ENCODE measurements at places on chromosomes 12 and 14.

DNA sequence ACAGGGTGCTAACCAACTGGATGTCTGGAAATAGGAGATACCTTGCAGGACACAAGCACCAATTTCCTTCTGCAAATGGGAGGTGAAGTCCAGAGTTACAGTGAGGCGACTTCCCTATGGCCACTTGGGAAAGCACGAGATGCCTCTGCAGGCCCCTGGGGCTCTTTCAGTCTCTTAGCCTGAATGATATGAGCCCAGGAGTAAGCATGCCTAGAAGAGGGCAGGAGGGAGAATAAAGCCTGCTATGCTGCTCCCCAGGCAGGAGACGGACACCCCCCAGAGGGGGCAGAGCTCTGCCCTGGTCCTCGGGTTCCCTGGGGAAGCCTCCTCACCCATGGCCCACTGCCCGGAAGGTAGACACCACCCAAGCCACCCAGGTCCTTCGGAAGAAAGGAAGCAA, 105.1 kb downstream of the GCH1 start:
- DNase-seq = no peak

DNA sequence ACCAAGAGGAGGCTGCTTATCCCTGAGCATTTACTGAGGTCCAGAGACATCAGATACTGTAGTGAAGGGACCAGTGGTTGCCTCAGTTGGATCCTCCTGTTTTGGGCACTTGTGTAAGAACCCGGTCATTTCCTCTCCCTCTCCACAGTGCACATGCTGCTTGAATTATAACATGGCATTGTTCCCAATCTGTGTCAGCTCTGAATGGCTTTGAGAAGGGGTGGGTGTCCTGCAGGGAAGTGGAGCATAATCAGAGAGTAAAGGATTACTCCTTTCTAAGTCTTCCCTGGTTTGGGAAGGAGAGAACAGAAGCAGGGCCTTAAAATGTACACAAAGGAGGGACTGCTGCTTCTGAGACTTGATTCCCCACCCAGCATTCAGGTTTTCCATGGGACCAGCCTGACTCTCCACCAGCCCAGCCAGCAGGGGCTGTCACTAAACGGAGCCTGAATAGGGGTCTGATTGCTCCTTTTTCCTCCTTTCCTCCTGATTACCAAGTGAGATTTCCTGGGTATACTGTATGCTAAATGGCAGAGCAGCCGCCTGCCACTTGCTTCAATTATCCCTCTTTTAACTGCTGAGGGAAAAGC, 78.4 kb downstream of the NRXN3 start:
- no peak for DNase-seq

- no peak for DNase-seq
Observed at GRCh38 chr12:38158428-38159091, 158.0 kb upstream of the ALG10B start.

GRCh38 chr12:24229031-24229700, 279.7 kb upstream of the SOX5 start:
- no peak for DNase-seq

DNA sequence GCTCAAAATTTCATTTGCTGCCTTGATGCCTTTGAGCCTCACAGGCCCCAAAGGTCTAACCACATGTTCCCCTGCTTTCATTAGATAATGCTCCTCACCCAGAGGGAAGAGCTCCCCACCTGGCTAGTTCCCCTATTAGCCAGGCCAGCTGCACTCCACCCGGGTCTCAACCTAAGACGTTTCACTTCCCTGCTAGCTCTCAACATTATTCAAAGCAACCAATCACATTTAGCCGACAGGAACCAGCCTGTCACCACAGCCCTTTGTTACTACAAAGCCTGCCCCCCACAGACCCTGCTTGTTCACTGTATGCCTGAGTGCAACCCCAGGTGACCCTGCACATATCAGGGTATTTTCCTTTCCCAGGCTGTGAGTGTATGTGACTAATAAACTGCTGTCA, 78.6 kb downstream of the SLC15A5 start:
- DNase-seq = no peak

- no peak for DNase-seq
Observed at GRCh38 chr12:130813949-130814348, 25.1 kb downstream of the STX2 start.

- peak; percentile 7 for DNase-seq
Observed at GRCh38 chr12:123389560-123390351, 5.8 kb downstream of the KMT5A start.

- no peak for DNase-seq
Observed at GRCh38 chr14:103943673-103944072, 1.3 kb upstream of the RD3L start.

- no peak for DNase-seq
Observed at GRCh38 chr12:103011974-103012763, 54.7 kb downstream of the ASCL1 start.

- DNase-seq = peak; percentile 40
Observed at GRCh38 chr12:56629459-56630179, 507 bp downstream of the BAZ2A start.

- no peak for DNase-seq
Observed at GRCh38 chr14:101917413-101918017, 46.9 kb upstream of the DYNC1H1 start.

DNA sequence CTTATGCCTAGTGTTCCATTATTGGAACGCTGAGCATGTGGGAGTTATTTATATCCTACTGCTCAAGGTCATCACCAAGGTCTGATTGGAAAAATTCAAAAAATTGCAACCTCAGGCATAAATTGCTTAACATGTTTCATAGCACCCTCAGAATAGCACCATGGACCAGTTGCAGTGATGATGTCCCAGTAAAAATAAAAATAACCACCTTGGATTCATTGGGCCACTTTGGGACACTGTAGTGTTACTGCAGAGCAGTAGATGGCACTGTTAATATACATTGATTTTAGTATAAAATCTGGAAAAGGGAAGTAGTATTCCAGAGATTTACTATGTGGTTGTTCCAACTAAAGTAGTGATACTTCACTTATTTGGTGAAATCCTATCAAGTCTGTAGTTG, 31.0 kb upstream of the PTCSC3 start:
- no peak for DNase-seq

GRCh38 chr12:111188436-111188835, 180.5 kb downstream of the PHETA1 start:
- DNase-seq = no peak

DNA sequence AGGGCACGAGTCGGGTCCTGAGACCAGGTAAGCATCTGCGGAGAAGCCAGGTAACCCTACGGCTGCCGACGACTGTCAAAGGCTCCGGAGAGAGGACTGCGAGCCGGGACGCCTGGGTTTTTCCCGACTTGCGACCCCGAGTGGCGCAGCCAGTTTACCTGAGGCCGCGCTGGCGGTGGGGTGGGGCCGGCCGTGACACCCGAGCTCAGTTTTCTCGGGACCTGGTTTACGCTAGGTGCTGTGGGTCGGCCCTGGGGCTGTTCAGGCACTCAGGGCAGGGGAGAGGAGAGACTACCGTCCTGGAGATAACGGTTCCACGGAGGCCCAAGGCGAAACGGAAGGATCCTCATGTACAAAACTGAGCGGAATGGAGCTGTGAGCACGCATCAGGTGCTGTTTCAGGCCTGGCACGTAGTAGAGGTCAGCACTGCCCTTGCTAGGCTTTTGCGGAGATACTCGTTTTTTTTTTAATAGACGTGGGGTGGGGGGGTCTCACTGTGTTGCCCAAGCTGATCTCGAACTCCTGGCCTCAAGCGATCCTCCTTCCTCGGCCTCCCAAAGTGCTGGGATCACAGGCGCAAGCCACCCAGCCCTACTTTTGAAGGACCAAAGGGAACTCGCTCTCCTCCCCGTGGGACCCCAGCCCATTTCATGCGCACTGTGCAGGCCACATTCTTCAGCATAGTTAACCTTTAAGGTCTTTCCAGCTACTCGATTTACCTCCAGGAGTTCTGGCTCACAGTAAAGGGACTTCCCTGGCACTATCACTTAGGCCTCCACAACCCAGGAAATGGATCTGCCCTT, 471 bp downstream of the MTRFR start:
- no peak for DNase-seq

GRCh38 chr12:110347767-110348166, 55.7 kb downstream of the ANAPC7 start:
- no peak for DNase-seq

DNA sequence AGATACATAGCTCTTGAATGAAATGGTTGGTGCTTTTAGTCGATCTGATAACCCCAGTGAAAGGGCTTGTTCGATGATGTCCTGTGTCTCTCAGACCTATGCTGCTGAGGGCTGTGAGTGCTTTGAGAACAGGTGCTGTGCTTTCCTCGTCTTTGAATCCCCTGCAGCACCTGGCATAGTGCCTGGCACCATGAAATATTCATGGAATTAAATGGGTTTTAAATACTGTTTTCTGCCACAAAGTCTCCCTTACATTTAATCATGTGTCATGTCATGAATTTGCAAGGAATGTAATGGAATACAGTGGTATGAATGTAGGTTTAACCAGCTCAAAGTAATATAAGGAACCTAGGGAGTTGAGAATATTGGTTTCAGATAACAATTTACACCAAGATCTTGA, 220.5 kb upstream of the PRICKLE1 start:
- DNase-seq = no peak

DNA sequence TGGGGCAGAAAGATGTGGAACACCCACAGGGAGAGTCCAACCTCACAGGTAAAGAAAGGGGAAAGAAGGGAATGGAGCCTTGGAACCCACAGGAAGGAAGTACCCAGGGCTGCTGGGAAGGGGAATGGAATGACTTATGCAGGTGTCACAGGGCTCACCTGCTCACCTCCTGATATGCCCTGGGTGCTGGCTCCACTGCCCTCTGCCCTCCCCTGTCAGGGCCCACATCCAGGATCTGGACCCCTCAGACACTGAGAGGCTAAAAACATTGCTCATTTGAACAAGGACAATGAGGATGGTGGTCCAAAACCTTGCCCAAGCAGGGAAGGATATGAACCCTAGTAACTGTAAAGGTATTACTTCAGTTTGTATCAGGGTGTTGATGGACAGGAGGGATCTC, 19.3 kb downstream of the ZBTB39 start:
- no peak for DNase-seq

DNA sequence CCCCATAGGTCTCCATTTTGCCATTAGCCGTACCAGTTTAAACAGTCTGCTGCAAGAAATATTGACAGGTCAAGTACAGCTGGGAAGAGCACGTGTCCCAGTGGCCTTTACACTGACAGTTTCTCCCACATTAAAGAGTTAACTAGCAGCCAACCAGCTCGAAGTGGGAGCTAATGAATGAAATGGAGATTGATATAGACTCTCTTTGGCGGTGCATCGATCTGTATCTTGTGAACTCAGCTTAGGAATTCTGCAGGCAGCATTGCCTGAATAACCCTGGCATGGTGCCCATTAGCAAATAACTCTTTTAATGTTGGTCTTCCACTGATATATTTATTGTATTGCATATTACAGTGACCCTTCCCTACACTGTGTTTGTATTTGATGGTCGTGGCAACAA, 319.4 kb downstream of the EGLN3 start:
- no peak for DNase-seq

- DNase-seq = no peak
Observed at GRCh38 chr14:50350975-50351374, 38.9 kb downstream of the DMAC2L start.

GRCh38 chr12:109881752-109882151, 1.4 kb upstream of the GLTP start:
- DNase-seq = no peak

GRCh38 chr14:72495668-72496067, 398.2 kb downstream of the DPF3 start:
- DNase-seq = no peak

DNA sequence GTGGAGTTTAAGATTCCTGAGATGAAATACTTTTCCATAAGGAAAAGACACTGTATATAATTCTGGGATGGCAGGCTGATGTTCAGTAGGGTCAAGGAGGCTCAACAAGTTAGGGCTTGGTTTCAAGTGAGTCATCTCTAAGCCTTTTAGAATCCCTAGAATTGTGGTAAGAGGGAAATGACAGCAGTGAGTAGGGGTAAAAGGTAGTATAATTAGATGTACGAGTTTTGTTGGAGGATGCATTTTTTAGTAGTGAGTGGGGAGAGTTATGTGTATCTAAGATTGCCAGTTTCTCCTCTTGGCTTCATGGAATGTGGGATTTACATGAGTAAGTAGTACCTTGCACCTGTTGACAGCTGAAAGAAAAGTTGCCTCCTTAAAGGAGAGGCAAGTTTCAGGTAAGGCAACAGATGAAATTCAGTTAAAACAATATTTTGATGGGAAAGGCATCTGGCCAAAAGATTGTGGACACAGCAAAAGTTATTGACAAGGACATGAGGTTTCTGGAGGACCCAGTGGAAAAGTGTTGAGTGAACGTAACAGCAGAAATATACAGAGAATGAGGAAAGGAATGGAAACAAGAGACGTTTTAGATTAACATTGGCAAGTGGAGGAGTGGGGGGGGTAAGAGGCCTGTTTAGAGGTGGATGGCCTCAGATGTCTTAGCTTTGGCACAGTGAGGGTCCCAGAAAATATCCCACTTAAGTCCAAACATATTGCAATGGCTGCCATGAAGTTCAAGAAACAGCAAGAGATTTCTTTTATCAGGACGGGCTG, 21.8 kb downstream of the LMO3 start:
- DNase-seq = no peak

- DNase-seq = no peak
Observed at GRCh38 chr14:30551460-30551859, 7.5 kb upstream of the G2E3 start.

DNA sequence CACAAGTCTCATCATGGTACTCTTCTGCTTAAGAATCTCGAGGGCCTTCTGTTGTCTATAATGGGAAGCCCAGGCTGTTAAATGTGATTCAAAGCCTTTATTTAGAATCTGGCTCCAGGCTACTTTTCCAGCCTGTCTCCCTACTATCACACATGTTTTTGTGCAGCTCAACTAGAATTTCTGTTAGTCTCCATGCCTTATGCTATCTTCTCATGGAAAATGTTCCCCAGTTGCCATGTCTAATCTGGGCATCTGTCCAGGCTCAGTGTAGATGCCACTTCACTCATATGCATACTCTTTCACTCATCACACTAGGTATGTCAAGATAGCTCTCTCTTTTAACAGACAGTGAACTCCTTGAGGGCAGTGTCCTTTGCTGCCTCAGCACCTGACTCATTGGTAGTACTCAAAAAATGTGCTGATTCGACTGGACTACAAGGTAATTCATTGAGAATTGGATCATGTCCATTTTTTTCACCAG, 145.3 kb downstream of the TTLL5 start:
- no peak for DNase-seq
